IMR-90 (cell line): ENCODE measurements at places on chromosomes 2 and 18.

DNA sequence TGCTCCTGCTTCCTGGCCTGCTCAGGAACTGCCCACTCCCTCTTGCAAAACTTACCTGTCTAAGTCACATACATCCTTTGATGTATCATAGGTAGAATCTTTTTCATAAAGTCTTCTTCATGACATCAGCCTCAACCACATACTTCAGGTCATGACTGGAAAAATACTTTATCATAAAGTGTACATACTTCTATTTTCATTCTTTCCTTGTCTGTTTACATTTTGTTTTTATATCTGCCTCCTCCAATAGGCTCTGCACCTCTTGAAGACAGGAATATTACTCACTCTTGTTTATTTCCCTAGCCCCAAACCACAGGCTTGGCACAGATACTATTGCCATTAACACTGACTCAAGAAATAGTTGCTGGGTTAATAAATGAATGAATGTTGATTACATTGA lies 43.6 kb upstream of the ZNF804A start:
- DNase-seq, result peak; percentile 10
- no peaks in the 10 kb centered on the region for H3K4me1 ChIP-seq
- H3K4me3 ChIP-seq, result no peak overlapping the region
- no peak overlapping the region for H3K27ac ChIP-seq
- no peaks in the 10 kb centered on the region for H3K27me3 ChIP-seq
- no peaks in the 10 kb centered on the region for H3K36me3 ChIP-seq

DNA sequence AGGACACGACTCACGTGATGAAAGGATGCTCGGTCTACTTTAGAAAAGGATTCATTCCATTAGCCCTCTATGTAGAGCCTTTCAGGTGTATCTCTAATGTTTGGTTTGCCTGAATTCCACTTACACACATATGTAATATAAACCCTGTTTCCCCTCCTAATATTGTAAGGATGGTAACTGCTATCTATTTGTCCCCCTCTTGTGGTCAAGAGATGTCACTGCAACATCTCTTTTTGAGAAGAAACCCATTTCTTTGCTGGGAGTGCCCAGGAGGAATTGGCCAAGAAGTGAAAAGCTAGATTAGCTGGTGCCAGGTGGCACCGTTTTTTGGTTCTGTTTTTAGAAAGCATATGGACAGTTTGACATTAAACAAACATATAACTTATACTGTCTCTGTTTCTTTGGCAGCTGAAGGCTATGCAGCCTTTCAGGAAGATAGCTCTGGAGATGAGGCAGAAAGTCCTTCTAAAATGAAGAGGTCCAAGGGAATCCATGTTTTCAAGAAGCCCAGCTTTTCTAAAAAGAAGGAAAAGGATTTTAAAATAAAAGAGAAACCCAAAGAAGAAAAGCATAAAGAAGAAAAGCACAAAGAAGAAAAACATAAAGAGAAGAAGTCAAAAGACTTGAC lies 41.2 kb downstream of the RALBP1 start:
- H3K4me1 ChIP-seq, result peaks cover 16% of the 10 kb centered on the region
- H3K27me3 ChIP-seq, result no peaks in the 10 kb centered on the region
- H3K36me3 ChIP-seq, result peaks cover 4% of the 10 kb centered on the region; the same call in 1 of the 2 replicates
- no peak overlapping the region for H3K4me3 ChIP-seq

GRCh38 chr2:236766850-236767249 lies 197.2 kb downstream of the ACKR3 start:
- no peak for DNase-seq
- H3K36me3 ChIP-seq, result no peaks in the 10 kb centered on the region
- H3K27me3 ChIP-seq, result peaks cover 3% of the 10 kb centered on the region
- no peaks in the 10 kb centered on the region for H3K4me1 ChIP-seq
- no peak overlapping the region for H3K4me3 ChIP-seq

DNA sequence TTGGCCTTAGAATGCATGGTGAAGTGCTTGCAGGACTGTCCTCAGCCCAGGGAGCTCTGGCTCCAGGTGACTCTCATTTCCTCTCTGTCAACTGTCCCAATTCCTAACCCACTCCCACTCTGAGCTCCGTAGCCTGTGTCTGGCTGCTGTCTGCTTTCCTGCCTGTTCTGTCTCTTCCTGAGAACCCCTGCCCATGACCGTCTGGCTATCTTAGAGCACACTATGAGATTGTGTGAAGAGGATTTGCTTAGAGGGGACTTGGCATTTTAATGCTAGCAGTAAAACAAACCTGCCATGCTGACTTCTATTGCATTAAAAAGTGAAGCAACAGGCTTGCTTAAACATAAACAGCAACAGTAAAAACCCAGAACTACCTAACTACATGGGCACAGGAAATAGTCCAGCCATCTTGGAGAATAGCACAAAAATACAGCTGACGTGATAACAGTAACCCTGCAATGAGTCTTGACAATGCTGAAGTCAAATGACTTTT lies 234.7 kb downstream of the PRKCE start:
- H3K4me3 ChIP-seq, result no peak overlapping the region
- no peaks in the 10 kb centered on the region for H3K27me3 ChIP-seq
- no peaks in the 10 kb centered on the region for H3K36me3 ChIP-seq
- DNase-seq, result no peak
- H3K4me1 ChIP-seq, result peaks cover 10% of the 10 kb centered on the region
- no peak overlapping the region for H3K27ac ChIP-seq

GRCh38 chr2:201441409-201441808 lies 9.8 kb downstream of the TRAK2 start:
- H3K4me3 ChIP-seq, result no peak overlapping the region
- no peak overlapping the region for H3K27ac ChIP-seq
- H3K4me1 ChIP-seq, result no peaks in the 10 kb centered on the region
- no peaks in the 10 kb centered on the region for H3K36me3 ChIP-seq
- no peak for DNase-seq

GRCh38 chr18:48300463-48300961 lies 108.7 kb downstream of the ZBTB7C start:
- no peak overlapping the region for H3K27ac ChIP-seq
- no peaks in the 10 kb centered on the region for H3K4me1 ChIP-seq
- H3K4me3 ChIP-seq, result no peak overlapping the region
- peaks cover 4% of the 10 kb centered on the region; the same call in 1 of the 2 replicates for H3K27me3 ChIP-seq

GRCh38 chr2:240989451-240990265 lies 8.8 kb upstream of the SNED1 start:
- DNase-seq, result peak; percentile 16
- no peak overlapping the region for H3K27ac ChIP-seq
- peaks cover 28% of the 10 kb centered on the region for H3K4me1 ChIP-seq
- no peak overlapping the region for H3K4me3 ChIP-seq
- peaks cover 2% of the 10 kb centered on the region; the same call in 1 of the 2 replicates for H3K27me3 ChIP-seq

GRCh38 chr18:79682894-79683625 lies 3.5 kb downstream of the CTDP1 start:
- DNase-seq, result no peak
- H3K4me3 ChIP-seq, result no peak overlapping the region
- H3K36me3 ChIP-seq, result no peaks in the 10 kb centered on the region
- H3K27ac ChIP-seq, result no peak overlapping the region
- H3K27me3 ChIP-seq, result no peaks in the 10 kb centered on the region

DNA sequence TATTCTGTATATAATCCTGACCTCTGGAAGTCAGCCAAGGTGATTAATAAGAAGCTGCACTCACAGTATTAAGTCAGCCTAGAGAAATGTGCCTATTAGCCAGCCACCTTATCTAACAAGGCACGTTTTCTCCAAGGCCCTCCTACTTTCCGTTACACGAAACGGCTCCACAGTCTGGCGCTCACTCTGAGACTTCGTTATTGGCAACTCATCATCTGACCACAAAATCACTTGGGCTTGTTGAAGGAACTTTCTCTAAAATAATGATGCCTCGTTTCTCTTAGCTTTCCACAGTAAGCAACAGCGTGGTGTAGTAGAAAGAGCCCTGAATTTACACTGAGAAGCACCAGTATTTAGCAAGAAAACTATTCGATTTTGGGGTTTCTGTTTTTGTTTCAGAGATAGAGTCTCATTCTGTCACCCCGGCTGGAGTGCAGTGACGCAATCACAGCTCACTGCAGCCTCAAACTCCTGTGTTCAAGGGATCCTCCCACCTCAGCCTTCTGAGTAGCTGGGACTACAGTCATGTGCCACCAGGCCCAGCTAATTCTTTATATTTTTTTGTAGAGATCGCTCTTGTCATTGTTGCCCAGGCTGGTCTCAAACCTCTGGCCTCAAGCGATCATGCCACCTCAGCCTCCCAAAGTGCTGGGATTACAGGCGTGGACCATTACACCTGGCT lies 53.6 kb upstream of the SLC14A1 start:
- H3K4me1 ChIP-seq, result peaks cover 13% of the 10 kb centered on the region
- H3K4me3 ChIP-seq, result no peak overlapping the region
- DNase-seq, result peak; percentile 85
- no peaks in the 10 kb centered on the region for H3K27me3 ChIP-seq

DNA sequence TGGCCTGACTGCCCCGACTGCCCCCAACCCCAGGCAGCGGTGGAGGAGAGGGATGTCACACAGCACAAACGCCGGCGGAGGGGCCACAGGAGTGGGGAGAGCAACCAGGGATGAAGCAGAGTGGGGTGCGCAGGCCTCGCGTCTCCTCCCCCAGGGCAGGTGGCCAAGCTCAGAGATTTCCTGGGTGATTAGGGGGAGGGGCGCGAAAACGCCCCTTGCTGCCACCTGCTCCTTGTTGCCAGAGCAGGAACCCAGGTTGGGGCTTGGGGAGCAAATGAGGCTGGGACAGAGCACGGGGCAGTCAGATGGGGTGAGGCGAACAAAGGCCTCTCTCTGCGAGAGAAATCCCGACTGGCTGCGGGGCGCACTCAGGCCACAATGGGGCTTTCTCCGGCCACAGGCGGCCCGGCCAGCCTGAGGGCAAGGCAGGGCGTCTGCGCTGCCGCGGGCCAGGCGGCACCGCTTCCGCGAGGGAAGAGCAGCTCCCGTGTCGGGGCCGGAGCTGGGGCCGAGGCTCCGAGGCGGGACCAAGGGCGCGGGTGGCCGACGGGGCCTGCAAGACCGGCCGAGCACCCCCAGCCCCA lies 11.5 kb downstream of the TEX44 start:
- peaks cover 11% of the 10 kb centered on the region for H3K4me1 ChIP-seq
- DNase-seq, result no peak
- H3K27ac ChIP-seq, result peak overlapping the region; percentile 65
- no peaks in the 10 kb centered on the region for H3K36me3 ChIP-seq
- 0 out of 2 replicates have a peak, but pooled peaks cover 3% of the 10 kb centered on the region for H3K27me3 ChIP-seq

GRCh38 chr2:136215908-136216472 lies 98.0 kb upstream of the CXCR4 start:
- no peaks in the 10 kb centered on the region for H3K27me3 ChIP-seq
- H3K4me1 ChIP-seq, result no peaks in the 10 kb centered on the region
- no peaks in the 10 kb centered on the region for H3K36me3 ChIP-seq
- no peak for DNase-seq

GRCh38 chr2:143968360-143968759 lies 551.6 kb downstream of the ZEB2 start:
- H3K27ac ChIP-seq, result no peak overlapping the region
- H3K36me3 ChIP-seq, result no peaks in the 10 kb centered on the region
- no peaks in the 10 kb centered on the region for H3K4me1 ChIP-seq
- DNase-seq, result no peak
- H3K27me3 ChIP-seq, result no peaks in the 10 kb centered on the region

DNA sequence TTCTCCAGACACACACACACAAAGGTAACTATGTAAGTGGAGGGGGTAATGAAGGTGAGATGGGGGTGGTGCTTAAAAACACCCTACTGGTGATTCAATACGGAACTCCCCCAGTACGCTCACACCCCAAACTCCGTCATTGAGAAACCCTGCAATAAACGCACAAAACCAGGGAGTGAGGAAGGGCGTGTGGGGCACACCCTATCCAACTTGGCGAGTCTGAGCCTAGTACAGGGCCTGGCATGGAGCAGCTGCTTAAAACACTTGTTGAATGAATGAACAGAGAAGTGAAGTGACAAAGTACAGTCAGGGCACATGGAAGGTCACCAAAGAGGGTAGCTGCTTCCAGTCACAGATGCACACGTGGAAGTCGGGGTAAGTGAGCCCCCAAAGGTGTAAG lies 146.8 kb upstream of the SMAD2 start:
- H3K27me3 ChIP-seq, result peaks cover 9% of the 10 kb centered on the region
- H3K4me3 ChIP-seq, result no peak overlapping the region
- DNase-seq, result no peak
- no peaks in the 10 kb centered on the region for H3K36me3 ChIP-seq
- no peaks in the 10 kb centered on the region for H3K4me1 ChIP-seq
- no peak overlapping the region for H3K27ac ChIP-seq

DNA sequence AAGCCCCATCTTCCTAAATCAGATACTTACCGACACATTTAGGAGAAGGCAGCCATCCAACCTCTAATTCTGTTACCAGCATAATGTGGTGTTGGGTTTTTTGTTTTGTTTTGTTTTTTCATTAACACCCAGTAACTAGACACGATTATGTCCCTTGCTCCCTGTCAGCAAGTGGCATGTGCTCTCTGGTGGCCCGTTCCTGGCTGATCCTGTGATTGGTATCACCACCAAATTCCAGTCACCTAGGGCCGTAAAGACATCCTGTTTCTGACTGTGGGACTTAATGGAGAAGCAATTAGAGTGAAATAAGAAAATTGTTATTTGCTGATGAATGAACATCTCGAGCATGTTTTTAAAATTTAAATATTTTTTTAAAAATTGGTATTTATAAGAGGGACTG lies 5.9 kb upstream of the DLX1 start:
- no peaks in the 10 kb centered on the region for H3K36me3 ChIP-seq
- DNase-seq, result no peak
- H3K4me3 ChIP-seq, result no peak overlapping the region
- H3K4me1 ChIP-seq, result no peaks in the 10 kb centered on the region

GRCh38 chr18:78773303-78773755 lies 206.3 kb upstream of the SALL3 start:
- no peaks in the 10 kb centered on the region for H3K36me3 ChIP-seq
- DNase-seq, result no peak
- no peak overlapping the region for H3K4me3 ChIP-seq
- no peak overlapping the region for H3K27ac ChIP-seq
- no peaks in the 10 kb centered on the region for H3K4me1 ChIP-seq

GRCh38 chr18:45580127-45580526 lies 35.1 kb upstream of the SLC14A2 start:
- H3K36me3 ChIP-seq, result no peaks in the 10 kb centered on the region
- H3K4me1 ChIP-seq, result no peaks in the 10 kb centered on the region
- no peaks in the 10 kb centered on the region; the same call in 1 of the 2 replicates for H3K27me3 ChIP-seq

GRCh38 chr18:75261430-75262223 lies 51.0 kb downstream of the TSHZ1 start:
- H3K36me3 ChIP-seq, result no peaks in the 10 kb centered on the region
- no peak overlapping the region for H3K4me3 ChIP-seq
- no peak overlapping the region for H3K27ac ChIP-seq
- H3K4me1 ChIP-seq, result no peaks in the 10 kb centered on the region; the same call in 1 of the 2 replicates
- H3K27me3 ChIP-seq, result no peaks in the 10 kb centered on the region
- no peak for DNase-seq

GRCh38 chr2:3751806-3752205 lies 48.4 kb downstream of the DCDC2C start:
- H3K4me3 ChIP-seq, result no peak overlapping the region
- no peak for DNase-seq
- H3K36me3 ChIP-seq, result no peaks in the 10 kb centered on the region
- no peak overlapping the region for H3K27ac ChIP-seq
- H3K4me1 ChIP-seq, result peaks cover 2% of the 10 kb centered on the region; the same call in 1 of the 2 replicates

- H3K36me3 ChIP-seq, result no peaks in the 10 kb centered on the region
- no peak overlapping the region for H3K27ac ChIP-seq
- no peaks in the 10 kb centered on the region for H3K27me3 ChIP-seq
- H3K4me3 ChIP-seq, result no peak overlapping the region
Observed at GRCh38 chr2:43135583-43135982, 90.8 kb downstream of the ZFP36L2 start.

GRCh38 chr18:48137374-48138081 lies 207.1 kb upstream of the SMAD2 start:
- no peaks in the 10 kb centered on the region for H3K36me3 ChIP-seq
- no peaks in the 10 kb centered on the region for H3K4me1 ChIP-seq
- no peak overlapping the region for H3K4me3 ChIP-seq
- no peak for DNase-seq
- peaks cover 53% of the 10 kb centered on the region for H3K27me3 ChIP-seq

- DNase-seq, result peak; percentile 52
- H3K27me3 ChIP-seq, result no peaks in the 10 kb centered on the region
- H3K36me3 ChIP-seq, result no peaks in the 10 kb centered on the region
- peaks cover 13% of the 10 kb centered on the region for H3K4me1 ChIP-seq
Observed at GRCh38 chr18:58674863-58675472, 3.7 kb downstream of the MALT1 start.
